ENCODE measurements at places on chromosomes 6 and 20.

DNA sequence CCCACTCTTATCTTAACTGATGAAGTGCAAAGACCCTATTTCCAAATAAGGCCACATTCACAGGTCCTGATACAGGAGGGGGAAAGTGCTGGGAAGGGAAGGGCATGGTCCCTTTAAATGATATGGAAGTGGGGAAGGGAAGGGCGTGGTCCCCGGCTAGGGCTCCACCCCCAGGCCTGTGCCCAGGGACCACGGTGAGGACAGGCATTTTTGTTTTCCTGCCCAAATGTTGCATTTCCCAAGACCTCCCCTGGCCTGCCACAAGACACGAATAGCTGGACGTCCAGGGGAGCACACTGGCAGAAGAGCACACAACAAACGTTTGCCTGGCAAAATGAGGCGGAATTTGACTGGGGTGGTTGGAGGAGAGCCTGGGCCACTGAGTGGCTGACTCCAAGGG, 16.1 kb upstream of the HFE start:
- DNase-seq: no peak

GRCh38 chr6:144632266-144632665, 347.1 kb downstream of the UTRN start:
- no peak for DNase-seq

- no peak for DNase-seq
Observed at GRCh38 chr6:106431972-106432371, 71.5 kb downstream of the CRYBG1 start.

DNA sequence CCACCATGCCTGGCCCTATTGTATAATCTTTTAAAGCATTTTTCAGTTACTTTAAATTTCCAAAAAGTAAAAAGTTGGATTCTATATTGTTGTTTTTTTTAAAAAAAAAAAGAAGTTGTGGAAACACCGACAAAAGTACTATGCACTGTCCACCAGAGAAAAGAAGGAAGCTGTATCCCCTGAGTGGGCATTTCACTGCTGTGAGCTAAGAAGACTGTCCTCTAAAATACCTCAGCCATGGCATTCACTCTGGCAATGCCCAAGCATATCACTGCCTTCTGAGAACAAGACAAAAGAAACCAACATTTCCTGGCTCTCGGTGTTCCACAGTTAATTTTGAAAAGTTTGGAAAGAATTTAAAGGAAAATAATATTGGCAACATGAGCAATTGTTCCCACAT, 117.8 kb downstream of the IPCEF1 start:
- no peak for DNase-seq

GRCh38 chr6:130034378-130035146, 16.2 kb downstream of the L3MBTL3 start:
- DNase-seq: no peak

DNA sequence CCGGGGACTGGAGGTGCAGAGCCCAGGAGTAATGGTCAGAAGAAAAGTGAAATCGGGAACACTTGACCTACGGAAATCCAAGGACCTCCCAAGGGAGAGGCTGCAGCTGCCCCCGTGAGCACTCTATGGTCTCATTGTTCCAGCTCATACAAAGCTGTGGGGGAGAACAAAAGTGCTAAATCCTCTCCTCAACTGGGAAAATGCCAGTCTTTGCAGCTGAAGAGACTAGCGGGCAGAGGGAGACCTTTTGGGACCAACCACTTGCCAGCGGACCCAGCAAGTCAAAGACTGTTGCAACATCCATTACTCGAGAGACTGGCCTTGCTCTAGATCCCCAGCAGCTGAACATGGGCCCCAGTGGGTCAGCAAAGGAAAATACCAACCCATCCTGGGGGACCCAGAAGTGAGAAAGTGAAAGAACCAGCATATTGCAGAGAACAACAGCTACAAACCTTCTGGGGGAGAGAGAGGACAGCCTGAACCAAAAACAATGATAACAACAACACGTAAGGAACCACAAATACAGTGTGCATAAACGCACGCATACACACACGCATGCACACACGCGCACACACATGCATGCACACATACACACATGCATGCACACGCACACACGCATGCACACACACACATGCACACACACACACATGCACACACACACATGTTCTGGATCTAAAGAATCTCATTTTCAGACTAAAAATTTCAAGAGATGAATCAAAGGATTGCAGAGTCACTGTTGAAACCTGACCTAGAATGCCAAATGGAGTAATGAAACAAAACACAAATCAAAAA, 24.7 kb upstream of the ELMO2 start:
- DNase-seq: no peak

DNA sequence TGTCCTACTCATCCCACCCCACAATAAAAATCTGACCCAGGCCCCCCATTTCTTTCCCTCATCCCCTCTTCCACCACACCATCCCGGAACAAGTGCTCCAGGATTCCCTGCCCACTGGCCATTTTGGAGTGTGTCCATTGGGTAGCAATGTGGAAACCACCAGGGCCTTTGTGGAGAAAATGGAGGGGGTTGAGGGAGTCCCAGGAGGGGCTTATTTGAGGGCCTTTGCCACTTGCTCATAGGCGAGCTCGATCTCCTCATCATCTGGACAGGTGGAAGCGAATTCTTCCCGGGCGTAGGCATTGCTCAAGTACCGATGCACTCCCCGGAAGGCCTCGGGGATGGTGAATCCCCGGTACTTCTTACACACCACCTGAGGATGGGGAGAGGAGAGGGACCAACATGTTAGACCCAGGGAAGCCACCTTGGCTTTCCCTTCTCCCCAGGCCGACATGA, 1.6 kb upstream of the DDAH2 start:
- DNase-seq: no peak

DNA sequence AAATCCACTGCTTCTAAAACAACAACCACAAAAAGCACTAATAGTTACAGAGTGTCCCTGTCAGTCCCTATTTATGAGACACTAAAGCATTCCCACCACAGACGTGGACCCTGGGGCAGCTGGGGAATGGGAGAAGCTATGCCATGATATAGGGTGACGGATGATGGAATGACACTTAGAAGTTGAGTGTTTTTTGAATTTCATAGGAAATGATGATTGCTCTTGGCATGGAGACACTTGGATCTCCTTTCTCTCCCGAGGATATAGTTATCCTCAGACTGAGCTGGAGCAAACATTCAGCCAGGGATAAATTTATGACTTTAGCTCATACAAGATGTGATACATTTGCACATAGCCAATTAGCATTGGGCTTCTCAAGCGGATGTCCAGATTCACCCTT, 151.2 kb downstream of the EDN3 start:
- no peak for DNase-seq

- DNase-seq: no peak
Observed at GRCh38 chr6:20559924-20560551, 25.8 kb downstream of the CDKAL1 start.

DNA sequence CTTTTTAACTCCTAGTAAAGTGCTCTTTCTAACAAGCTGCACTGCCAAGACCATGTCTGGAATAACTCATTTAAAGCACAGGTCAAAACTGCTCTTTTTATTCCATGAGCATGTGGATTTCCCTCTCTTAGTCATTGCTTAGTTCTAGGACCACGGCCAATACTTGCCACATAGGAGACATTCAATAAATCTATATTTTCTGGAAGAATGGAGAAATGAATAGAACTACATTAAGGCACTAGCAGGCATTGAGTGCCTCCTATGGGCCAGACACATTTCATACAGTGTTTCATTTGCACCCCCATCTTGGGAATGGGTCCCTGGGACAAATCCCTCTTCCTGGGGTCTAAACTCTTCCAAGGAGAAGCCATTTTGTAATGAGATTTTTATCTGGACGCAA, 552.8 kb upstream of the CITED2 start:
- no peak for DNase-seq

DNA sequence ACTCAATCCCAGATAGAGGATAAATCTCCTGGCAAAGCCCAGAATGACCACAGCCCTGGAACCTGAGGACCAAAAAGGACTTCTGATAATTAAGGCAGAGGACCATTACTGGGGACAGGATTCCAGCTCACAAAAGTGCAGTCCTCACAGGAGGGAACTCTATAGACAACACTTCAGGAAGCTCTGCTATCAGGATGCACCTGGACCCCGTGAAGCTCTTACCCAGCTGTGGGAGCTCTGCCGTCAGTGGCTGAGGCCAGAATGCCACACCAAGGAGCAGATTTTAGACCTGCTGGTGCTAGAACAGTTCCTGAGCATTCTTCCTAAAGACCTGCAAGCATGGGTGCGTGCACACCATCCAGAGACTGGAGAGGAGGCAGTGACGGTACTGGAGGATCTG, 992 bp downstream of the ZSCAN16 start:
- no peak for DNase-seq

- no peak for DNase-seq
Observed at GRCh38 chr6:129871221-129871620, 10.1 kb upstream of the TMEM244 start.

DNA sequence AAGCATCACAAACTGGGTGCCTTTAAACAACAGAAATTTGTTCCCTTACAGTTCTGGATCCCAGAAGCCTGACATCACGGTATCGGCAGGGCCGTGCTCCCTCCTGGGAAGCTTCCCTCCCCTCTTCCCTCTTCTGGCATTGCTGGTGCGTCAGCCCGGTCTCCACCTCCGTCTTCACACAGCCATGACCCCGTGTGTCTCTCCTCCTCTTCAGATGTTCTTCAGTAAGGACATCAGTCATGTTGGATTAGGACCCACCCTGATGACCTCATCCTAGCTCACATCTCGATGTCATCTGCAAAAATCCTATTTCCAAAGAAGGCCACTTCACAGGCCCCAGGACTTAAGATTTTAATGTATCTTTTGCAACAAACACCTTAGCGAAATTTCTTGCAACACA, 38.4 kb upstream of the TBXT start:
- no peak for DNase-seq

DNA sequence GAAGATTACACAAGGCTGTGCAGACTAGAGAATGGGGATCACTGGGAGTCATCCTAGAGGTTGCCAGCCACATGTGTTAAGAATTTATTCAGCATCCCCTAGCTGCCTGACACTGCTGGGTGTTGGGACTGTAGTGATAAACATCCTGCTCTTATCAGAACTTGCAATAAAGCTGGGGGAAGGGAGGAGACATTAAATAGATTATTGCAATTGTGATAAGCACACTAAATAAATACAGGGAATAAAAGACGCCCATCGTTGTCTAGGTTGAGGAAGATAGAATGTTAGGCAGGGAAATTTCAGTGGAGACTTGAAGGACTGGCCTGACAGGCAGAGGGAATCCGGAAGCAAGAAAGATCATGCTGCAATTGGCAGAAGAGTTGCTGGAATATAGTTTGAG, 33.2 kb upstream of the TRAM2 start:
- no peak for DNase-seq

GRCh38 chr6:303948-304558, 11.8 kb downstream of the DUSP22 start:
- no peak for DNase-seq

GRCh38 chr20:8624046-8624445, 444.8 kb upstream of the PLCB4 start:
- DNase-seq: no peak

- no peak for DNase-seq
Observed at GRCh38 chr6:101605874-101606273, 212.4 kb downstream of the GRIK2 start.

- no peak for DNase-seq
Observed at GRCh38 chr6:51300510-51300909, 481.8 kb downstream of the TFAP2B start.

GRCh38 chr6:42221546-42221945, 3.9 kb upstream of the MRPS10 start:
- DNase-seq: no peak

GRCh38 chr6:107991061-107991460, 33.1 kb upstream of the SEC63 start:
- no peak for DNase-seq

GRCh38 chr6:149112976-149113375, 204.5 kb upstream of the TAB2 start:
- DNase-seq: no peak

GRCh38 chr6:34559651-34560365, 3.7 kb upstream of the SPDEF start:
- no peak for DNase-seq

GRCh38 chr6:66735106-66735890, 1028.3 kb upstream of the EYS start:
- no peak for DNase-seq

GRCh38 chr6:17744019-17744756, 37.5 kb upstream of the NUP153 start:
- no peak for DNase-seq

- no peak for DNase-seq
Observed at GRCh38 chr20:63957690-63958441, 1.6 kb upstream of the UCKL1 start.

GRCh38 chr6:30640481-30640880, 6.5 kb upstream of the C6orf136 start:
- no peak for DNase-seq

DNA sequence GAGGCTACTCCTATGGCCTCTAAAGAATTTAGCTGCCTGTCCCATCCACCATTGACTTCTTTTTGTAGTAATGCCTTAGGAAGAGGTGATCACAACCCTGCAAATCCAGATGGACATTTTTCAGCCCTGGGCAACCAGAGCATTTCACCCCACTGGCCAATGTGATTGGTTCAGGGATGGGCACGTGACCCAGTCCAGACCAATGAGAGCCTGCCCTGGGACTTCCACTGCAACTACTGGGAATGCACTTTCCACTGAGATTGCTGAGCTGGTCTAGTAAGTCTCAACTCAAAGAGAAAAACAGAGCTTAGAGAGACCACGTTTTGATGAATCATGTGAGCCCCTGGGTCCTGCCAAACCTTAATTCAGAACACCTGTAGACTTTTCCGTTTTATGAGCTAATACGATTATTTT, 8.9 kb upstream of the UBE2V1 start:
- no peak for DNase-seq

DNA sequence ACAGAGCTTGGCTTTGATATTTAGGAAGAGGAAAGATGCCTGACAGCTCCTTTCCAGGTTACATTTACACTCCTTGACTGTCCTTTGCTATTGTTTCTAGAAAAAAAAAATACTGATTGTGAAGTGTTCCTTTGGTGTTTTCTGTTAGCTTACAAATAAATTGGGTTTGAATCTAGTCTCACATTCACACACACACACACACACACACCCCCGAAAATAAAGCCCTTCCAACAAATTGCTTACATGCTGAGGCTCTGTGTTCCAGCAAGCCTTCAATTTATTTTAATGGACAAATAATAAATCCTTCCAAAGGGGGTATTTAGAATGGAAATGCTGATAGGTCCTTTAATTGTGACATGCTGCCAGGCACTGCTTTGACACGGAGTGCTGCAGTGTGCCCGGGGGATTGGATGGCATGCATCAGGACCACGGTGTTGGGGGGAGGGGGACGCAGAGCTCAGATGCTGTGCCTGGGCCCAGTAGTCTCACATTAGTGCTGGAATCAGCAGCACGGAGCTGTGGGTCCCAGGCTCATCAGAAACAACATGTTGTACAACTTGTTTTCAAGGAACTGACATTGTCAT, 199.9 kb downstream of the CD83 start:
- DNase-seq: no peak

DNA sequence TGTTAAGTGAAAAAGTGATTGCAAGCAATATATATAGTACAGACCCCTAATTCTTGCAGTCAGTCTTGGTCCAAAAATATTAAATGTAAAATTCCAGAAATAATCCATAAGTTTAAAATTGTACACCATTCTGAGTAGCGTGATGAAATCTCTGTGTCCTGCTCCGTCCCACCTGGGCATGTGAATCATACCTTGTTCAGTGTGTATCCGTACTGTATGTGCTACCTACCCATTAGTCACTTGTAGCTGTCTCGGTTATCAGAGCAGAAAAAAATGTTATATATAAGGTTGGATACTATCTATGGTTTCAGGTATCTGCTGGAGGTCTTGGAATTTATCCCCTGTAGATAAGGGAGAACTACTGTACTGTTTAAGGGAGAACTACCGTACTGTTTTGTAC, 16.3 kb downstream of the IRAK1BP1 start:
- no peak for DNase-seq

Measured in T-cell (primary cell).